Neuronal stem cell (in vitro differentiated cells): ENCODE measurements at places on chromosomes 6 and 20.

DNA sequence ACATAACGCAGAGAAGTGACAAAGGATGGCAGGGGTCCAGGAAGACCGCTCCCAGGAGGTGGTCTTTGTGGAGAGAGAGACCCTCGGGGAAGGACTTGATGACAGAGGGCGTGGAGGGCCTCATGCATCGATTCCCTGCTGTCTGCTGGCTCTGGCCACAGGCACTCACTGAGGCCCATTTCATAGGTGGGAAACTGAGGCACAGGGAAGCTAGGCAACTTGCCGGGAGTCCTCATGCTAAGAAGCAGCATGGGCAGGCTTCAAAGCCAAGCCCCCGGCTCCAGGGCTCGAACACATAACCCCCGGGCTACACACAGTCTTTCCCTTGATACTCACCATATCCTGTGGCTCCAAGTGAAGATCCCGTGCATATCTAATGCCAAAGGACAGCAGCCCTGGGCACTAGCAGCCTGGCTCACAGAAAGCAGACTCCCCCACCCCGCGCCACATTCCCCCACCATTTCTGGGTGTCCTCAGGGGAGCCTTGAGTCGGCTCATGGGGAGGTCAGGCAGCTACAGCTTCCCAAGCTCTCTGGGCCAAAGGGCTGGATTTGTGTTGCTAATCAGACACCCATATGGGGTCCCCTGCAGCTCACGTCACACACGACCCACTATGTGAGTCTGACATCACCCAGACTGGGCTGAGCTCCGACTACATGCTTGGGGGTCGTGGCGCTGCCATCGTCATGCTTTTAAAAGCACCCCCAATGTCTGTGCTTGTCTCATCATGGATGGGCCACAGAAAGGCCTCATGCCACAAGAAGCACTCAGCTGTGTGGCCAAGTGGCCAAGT, 130.9 kb upstream of the PMEPA1 start:
- no peak for DNase-seq

GRCh38 chr20:47725248-47725973, 59.9 kb downstream of the SULF2 start:
- peak; percentile 87 for DNase-seq

- no peak for DNase-seq
Measured at GRCh38 chr6:109472132-109472995, 10.7 kb downstream of the ZBTB24 start.

DNA sequence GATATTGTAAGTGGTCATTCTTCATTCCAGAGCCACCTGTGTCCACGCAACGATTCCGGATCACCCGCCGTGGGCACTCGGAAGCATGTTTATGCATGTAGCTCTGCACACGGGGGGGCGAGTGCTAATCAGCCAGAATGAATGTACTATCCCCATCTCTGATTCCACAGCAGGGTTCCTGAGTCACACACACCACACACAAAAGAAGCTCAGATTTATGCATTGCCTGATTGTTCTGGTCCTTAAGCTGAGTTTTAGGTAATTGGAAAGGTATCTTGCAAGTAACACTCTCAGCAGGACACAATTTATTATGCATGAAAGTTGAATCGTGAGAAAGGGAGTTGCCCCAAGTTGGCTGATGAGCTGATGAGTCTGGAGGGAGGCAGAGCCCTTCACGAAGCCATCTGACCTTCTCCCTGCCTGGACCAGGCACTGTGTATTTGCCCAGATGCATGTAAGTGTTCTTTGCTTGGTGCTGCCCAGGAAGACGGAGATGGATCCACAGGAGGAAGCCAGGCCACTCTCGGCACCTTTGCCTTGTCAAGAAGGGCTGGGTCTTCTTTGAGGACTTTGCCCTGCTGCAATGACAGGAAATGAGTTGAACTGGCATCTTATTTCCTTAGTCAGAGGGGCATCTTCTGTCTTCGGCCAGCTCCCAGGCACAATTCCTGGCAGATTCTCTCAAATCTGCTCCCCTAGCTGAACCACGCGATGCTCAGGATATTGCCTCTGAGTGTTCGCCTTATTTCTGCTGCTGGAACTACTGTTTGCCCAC, 141.1 kb downstream of the SYNDIG1 start:
- no peak for DNase-seq

GRCh38 chr20:18743665-18744440, 69.7 kb upstream of the SCP2D1 start:
- no peak for DNase-seq

DNA sequence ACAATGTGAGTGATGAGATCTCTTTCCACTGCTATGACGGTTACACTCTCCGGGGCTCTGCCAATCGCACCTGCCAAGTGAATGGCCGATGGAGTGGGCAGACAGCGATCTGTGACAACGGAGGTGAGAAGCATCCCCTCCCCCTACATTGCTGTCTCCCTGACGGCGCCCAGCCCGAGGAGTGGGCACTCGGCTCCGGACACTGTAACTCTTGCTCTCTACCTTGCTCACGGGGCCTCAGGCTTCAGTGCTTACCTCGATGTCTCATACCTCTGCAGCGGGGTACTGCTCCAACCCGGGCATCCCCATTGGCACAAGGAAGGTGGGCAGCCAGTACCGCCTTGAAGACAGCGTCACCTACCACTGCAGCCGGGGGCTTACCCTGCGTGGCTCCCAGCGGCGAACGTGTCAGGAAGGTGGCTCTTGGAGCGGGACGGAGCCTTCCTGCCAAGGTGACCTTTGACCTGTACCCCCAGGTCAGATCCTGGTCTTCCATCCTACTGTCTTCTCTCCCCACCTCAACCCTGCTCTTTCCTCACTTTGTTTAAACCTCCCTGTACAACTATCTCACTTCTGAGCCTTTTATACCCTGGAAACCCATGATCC, 1.3 kb downstream of the CFB start:
- DNase-seq = no peak

GRCh38 chr6:3758842-3759144, 7.3 kb upstream of the PXDC1 start:
- no peak for DNase-seq

GRCh38 chr6:84739866-84740208, 24.6 kb downstream of the TBX18 start:
- no peak for DNase-seq
